ENCODE measurements at places on chromosomes 11 and 22.

DNA sequence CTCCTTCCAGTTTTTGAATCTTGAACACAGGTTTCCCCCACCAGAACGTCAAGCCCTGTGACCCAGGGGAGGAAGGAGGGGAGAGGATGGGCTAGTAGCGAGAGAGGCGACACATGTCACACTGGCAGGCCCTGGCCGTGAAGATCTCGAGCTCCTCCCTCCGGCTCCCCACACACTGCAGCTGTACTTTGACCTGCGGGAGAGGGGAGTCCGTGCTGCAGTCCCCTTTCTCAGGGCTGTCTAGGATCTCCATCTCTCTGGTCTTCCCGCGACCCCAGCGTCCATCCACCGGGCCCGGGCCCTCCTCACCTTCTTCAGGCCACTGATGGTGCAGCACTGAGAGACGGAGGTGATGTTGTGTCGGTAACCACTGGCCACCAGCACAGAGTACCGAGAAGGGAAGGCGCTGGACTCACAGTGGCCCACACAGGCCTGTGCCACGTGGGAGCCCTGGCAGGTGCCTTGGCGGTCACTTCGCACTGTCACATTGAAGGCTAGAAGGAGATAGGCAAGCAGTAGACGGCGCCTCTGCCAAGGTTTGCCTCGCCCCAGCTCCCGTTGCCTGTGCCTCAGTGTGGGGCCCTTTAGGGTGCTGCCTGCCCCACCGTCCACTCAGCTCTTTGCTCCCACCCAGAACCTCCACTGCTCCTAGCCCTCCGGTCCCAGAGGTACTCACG, 873 bp downstream of the GPHA2 start:
- no peak for DNase-seq

- DNase-seq, result no peak
Observed at GRCh38 chr22:48534395-48534958, 1293.2 kb downstream of the BRD1 start.

GRCh38 chr22:46931414-46931813, 169.0 kb downstream of the TBC1D22A start:
- DNase-seq, result no peak

- DNase-seq, result no peak
Observed at GRCh38 chr11:133215596-133216230, 316.6 kb downstream of the OPCML start.

DNA sequence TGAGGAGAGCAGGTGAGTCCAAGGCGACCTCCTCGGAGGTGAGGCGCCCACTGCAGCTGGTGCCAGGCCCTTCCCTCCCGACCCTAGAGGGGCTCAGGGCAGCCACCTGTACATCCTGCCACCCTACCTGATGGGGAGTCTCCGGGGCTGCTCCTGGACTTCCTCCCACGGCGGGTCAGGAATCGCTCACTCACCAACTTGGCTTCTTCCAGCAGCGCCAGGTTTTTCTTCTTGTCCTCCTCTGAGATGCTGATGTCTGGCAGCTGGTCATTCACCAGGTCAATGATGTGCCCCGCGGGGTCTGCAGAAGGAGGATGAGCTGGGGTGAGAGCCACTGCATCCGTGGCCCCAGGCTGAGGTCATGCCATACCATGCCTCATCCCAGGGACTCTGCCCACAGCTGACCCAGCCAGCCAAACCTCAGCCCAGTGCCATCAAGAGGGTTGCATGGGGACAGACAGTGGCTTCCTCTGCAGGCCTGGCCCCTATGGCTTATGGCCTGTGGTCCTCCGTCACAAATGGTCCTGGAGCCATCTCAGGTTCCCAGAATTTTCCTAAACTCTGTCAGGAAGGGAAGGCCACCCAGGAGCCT, 61.0 kb upstream of the LYVE1 start:
- DNase-seq, result no peak
